ENCODE measurements at places on chromosomes 3 and 15.
A peak's percentile ranks its signal among the peaks of the same experiment; 100 is the strongest.

GRCh38 chr3:42441791-42442190, 31.4 kb upstream of the LYZL4 start:
- DNase-seq = no peak

DNA sequence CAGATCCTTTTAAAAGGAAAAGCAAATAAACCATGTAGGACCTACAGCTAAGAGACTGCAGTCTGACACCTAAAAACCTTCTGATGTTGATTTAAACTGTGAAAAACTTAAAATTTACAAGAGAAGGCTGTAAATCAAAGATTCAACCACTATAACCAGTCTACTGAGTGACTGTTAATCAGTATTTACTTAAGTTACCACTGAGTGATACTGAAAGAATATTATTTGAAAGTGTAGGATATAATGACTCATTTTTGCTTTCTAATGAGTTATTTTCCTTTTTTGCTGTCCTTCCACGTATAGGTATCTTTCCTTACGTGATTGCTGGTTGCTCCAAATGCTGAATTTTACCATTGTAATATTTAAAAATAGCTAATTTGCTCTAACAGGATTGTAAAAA, 44.6 kb downstream of the RFX7 start:
- DNase-seq = no peak

DNA sequence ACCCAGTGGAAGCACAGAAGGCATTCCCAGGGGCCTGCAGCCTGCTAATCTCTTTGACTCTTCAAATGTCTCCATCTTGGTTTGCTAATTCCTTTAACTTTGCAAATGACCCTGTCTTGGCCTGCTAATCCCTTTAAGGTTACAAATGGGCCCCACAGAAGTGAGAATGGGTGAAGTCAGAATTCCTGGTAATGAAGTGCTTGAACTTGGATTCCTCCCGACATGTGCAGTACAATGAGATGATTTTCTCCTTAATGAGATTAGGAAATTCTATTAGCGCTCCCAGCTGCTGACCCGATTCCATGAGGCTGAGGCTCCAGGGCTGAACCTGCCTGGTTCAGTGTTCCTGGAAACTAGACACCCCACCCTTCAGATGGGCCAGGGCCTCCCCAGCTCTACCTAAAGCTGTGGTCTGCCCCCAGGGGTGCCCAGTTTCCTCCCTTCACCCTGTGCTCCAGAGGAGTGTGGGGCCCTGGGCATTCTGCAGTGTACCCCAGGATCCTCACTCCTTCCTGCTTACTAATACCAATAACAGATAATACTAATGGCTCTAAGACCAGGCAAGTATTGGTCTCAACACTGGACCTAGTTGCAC, 47.4 kb downstream of the SCN5A start:
- DNase-seq = no peak

DNA sequence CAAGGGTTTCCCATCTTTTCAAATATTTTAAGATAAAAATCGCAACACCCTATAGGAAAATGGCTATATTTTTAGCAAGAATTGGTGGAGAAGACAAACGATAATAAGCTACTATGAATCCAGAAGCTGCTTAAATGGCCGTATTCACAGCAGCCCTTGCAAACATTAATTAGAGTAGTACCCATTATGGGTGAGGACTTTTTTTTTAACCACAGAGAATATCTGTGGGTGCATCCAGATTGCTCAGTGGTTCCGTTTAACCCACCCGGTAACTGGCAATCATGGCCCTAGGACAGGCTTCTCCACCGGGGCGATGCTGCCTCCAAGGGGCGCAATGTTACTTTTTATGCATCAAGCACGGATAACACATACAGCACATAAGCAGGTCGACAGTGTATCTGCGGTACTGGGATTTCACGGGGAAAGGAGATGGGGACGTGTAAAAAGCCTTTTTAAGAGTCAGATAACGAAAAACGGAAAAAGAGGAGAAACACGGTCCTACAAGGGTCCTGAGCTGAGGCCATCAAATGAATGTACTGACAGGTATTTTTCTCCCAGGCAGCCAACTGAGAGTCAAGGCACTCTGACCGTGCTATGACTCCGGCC, 968 bp upstream of the TMEM266 start:
- DNase-seq = no peak

- DNase-seq = no peak
Observed at GRCh38 chr15:28289694-28290463, 32.1 kb downstream of the HERC2 start.

GRCh38 chr15:26773067-26773877, 406 bp upstream of the GABRB3 start:
- DNase-seq = no peak

GRCh38 chr3:194736896-194737600, 51.4 kb downstream of the FAM43A start:
- DNase-seq = no peak

DNA sequence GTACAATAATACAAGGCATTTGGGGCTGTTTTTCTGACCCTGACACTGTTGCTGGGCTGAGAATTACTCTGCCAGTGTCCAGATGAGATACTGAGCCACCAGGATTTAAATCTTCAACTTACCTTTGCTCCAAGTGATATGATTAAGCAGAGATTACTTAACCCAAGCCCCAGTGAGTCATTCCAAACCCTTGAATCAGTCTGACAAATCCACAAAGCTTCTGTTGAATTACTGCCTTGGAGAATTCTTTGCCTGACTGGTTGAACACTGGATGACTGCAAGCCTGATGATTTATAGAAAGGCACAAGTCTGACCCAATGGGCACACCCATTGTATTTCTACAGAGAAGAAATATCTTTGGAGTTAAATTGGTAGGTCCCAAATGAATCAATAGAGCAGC, 88.2 kb upstream of the TSC22D2 start:
- DNase-seq = no peak

- DNase-seq = no peak
Observed at GRCh38 chr15:81160312-81161159, 26.5 kb downstream of the CFAP161 start.

GRCh38 chr3:38152609-38153008, 12.7 kb upstream of the OXSR1 start:
- DNase-seq = no peak

DNA sequence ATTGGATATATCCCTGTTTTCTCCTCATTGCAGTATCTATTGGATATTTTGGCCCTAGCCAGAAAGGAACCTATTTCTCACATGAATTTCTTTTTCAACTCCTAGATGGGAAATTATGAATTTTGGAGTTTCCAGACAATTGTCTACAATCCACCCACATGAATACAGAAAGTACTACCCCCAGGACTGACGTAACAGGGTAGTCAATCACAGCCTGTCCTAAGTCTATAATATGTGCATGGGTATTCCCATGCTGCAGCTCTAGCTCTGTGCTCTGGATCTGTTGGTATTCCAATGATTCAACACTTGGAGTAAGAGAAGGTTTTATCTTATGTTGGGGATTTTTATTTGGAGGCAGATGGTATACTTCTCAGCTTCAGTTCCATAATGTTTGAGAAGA, 393.1 kb upstream of the ARRDC4 start:
- DNase-seq = no peak

GRCh38 chr3:156259896-156260295, 139.5 kb downstream of the KCNAB1 start:
- DNase-seq = no peak

DNA sequence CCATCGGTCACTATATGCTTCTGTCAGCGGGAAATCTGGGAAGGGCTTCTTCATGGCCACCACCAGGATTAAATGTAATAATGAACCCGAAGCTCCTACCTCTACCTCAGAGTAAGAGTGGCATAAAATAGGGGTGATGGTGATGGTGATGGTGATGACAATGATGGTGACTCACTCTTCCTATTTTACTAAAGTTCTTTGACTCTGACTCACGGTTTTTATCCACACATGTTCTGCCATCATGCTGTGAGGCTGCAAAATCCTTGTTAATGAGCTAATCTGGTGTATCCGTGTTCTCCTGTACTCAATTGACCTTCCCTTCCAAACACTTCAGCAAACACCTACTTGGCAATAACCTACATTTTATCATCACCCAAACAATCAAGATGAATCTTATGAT, 18.3 kb upstream of the FOXP1 start:
- no peak for DNase-seq

- DNase-seq = no peak
Observed at GRCh38 chr15:92451225-92451825, 57.6 kb downstream of the ST8SIA2 start.

DNA sequence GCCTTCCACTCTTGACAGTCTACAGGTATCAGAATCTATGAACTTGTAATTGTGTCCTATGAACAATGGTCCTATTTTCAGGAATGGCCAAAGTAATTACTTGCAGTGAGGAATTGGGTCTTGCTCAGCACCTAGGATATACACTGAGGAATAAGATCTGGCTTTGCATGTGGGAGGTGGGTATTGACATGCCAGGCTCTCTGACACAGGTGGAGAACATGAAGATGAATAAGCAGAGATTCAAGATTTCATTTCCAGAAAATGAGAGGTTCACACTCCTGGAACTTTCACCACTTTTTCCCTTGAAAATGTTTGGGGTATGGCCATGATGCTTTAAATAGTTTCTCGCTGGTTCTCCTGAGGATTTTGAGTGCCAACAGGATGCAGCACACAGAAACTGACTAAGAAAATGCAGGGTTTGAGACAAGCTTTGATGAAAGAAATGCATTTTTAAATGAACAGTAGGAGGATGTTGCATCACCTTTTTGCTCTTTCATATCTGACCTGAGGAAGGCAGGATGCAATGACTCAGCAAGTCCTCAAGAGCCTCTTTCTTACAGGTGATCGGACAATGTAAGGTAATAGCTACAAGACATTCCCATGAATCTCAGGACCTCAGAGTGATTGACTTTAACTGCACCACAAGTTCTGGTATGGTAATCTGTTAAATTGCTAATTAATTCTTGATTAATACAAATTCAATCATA, 3.7 kb downstream of the HRG start:
- DNase-seq = no peak

DNA sequence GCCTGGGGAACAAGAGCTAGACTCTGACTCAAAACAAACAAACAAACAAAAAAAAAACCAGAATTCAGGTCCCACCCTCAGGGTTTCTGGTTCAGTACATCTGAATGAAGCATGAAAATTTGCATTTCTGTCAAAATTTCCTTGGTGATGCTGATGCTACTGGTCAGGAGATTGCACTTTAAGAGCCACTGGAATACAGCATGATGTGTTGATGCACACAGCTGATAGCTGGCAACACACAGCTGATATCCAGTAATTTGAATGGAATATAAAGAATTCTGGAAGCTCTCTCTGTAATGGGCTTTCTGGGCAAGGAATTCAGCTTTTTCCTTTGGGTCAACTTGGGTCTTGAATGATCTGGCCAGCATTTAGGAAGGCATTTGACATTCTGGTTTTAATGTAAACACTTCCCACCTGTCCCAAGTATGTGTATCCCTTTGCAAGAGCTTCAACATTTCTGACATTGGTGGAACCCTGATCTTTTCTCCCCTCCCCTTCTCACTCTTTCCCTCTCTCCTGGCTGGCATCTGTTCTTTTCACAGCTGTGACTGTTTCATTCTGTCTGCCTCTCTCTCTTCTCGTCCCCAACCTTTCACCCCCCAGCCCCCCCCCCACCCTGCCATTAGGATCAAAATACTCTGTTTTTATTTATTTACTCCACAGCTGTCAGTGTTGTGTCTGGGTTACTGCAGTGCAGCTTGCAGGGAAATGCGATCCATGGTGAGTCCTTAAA, 189.5 kb downstream of the TPRG1 start:
- DNase-seq = no peak

DNA sequence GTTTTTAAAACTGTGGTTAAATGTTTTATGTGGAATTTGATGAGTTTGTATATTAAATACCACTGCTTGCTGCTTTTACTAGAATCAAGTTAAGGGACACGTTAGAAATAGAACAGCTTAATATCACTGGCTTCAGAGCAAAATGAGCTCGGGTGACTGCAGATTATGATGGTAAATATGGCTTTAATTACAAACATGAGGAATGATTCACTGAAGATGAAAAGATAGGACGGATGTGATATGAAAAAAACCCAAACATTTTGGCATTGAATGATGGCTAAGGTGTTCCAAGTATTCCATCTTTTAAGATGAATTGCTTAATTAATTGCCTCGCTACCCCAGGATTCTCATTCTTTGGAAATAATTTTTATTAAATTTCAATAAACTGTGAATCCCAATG, 33.7 kb downstream of the SLC24A1 start:
- no peak for DNase-seq

GRCh38 chr3:172751175-172751704, 714 bp downstream of the ECT2 start:
- peak; percentile 23 for DNase-seq

DNA sequence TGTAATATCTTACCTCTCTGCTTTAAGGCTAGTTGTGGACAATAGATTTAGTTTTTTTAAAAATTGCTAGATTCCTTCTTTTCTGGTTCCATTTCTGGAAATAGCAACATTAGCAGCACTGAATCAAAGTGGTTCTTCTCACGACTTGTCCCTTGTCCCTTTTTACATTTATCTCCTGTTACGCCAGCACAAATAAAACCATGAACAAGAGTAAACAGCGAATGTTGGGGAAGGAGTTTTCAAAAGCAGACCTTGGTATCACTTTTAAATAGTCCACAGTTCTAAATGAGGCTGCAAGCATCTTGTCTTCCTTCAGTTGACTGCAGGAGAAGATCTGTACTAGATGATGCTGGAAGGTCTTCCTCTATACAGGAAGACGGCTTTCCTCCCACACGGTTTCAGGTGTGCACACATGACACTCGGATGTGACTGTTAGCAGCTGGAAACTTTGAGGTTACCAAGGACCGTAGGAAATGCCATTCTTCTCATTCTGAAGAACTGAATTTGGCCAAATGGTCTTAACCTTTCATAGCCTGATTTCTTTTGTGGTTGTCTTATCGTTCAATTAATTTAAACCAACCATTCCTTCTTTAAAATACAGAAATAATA, 251.0 kb upstream of the ICE2 start:
- no peak for DNase-seq

GRCh38 chr3:10145685-10146084, 4.1 kb downstream of the VHL start:
- DNase-seq = no peak

- DNase-seq = peak; percentile 72
Observed at GRCh38 chr15:78244101-78244500, 9.7 kb upstream of the ACSBG1 start.

- DNase-seq = no peak
Observed at GRCh38 chr3:139394116-139394515, 4.7 kb upstream of the COPB2 start.

- DNase-seq = no peak
Observed at GRCh38 chr15:23860290-23861245, 173.5 kb upstream of the NDN start.

DNA sequence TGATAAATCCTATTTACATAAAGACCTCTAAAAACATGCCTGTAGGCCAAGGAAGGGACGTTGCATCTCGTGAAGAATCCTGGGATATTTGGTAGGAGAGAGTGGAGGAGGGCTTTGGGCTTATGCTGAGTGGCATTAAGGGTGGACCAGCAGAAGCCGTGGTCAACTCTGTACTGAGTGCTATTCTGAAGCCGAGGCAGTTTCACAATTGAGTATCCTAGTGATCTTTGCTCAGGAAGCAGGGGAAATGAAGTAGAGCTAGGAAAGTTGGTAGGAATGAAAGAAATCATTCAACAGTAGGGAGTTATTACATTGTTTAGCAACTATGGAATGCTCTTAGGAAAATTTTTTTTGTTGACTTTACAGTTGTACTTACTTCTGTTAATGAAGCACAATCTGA, 24.2 kb downstream of the MCTP2 start:
- DNase-seq = no peak

- DNase-seq = no peak
Observed at GRCh38 chr15:99142562-99142961, 37.7 kb downstream of the SYNM start.

- DNase-seq = no peak
Observed at GRCh38 chr15:58352026-58352929, 79.5 kb upstream of the LIPC start.

All from hematopoietic multipotent progenitor cell treated with erythropoietin and hydrocortisone succinate and interleukin-3 and kit ligand, for 15 days (in vitro differentiated cells).